ENCODE measurements at places on chromosomes 7 and 10.
A peak's percentile ranks its signal among the peaks of the same experiment; 100 is the strongest.

DNA sequence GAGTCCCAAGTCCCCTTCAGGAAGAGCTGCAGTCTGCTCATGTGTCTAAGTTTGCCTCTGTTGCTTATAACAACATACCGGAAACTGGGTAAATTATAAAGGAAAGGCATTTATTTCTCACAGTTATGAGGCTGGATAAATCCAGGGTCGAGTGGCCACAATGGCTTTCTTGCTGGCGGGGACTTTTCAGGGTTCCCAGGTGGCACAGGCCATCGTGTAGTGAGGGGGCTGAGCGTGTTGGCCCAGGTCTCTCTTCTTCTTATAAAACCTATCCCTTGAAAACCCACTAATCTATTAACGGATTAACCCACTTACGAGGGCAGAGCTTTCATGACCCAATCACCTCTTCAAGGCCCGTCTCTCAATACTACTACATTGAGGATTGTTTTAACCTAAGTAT is 8.7 kb downstream of the VIPR2 start:
- no peak for DNase-seq

DNA sequence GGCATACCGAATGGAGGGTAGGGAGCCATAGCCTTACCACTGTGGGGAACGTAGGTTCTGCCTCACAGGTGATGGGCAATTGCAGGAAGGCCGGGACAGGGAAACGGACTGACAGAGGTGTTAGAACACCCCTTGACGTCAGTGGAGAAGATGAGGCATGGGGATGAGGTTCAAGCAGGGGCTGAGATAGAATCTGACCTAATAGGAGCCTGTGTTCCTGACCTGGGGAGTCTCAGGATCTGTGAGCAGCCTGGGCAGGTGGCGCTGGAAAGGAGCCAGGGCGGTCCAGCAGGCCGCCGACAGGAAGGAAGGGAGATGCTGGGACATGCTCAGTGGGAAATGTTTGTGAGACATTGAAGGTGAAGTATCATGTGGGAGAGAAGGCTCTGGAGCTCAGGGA is 109.4 kb downstream of the WDFY4 start:
- no peak for DNase-seq

DNA sequence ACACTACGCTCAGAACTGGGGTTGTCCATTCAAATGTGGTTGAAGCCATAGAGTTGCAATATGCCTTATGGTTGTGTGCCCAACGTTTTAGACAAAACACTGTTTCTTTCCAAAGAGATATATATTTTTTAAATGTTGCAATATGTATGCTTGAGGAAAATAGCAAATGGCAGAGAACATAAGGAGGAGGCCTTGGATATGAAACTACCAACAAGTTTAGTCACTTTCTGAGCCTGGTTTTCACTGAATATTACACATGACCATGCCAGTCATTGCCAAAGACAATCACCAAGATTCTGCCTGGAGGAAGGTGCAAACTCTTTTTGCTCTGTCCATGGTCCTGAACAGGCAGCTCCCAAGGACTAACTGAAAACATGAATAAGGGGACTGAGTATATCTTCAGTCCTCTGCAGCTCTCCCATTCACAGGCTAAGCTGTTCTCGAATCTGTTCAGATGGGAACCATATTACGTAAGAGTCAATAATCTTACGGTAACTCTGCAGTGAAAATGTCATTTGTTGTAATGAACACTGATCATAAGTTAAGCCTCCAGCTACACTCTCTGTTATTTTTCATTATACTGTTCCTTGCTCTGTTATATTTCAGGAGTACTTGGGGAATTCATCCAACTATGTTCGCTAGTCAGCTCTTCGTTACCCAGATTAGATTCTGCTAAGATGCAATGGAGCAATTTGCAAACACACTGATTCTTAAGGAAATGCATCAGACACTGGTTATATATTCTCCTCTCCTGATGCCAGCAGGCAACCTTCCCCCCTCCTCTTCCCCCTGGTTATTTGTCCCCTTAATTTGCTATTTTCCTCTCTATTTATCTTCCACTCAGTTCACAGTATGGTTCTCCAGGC is 90.7 kb upstream of the C1QL3 start:
- DNase-seq: peak; percentile 37

GRCh38 chr10:70791386-70792039 is 6.3 kb upstream of the TBATA start:
- DNase-seq: no peak

GRCh38 chr10:58330431-58330830 is 4.4 kb upstream of the UBE2D1 start:
- no peak for DNase-seq

DNA sequence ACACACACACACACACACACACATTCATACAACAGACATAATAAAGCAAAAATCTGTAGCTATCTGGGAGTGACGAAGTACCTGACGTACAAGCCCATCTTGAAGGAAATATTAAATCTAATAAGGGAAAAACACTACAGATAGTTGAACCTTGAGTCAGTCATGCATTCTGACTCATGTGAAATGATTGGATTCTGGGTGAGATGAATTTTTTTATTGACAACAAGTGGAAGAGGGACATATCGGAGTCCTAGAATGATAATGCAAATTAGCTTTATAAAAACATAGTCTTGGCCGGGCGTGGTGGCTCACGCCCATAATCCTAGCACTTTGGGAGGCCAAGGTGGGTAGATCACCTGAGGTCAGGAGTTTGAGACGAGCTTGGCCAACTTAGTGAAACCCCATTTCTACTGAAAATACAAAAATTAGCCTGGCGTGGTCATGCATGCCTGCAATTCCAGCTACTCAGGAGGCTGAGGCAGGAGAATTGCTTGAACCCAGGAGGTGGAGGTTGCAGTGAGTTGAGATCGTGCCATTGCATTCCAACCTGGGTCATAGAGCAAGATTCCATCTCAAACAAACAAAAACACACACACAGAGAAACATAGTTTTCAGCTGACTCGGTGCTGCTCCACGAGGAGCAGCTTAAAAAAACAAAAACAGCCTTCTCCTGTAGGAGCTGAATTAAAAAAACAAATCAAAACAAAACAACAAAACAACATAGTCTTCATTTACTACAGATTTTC is 154.4 kb upstream of the MKLN1 start:
- DNase-seq: peak; percentile 62

DNA sequence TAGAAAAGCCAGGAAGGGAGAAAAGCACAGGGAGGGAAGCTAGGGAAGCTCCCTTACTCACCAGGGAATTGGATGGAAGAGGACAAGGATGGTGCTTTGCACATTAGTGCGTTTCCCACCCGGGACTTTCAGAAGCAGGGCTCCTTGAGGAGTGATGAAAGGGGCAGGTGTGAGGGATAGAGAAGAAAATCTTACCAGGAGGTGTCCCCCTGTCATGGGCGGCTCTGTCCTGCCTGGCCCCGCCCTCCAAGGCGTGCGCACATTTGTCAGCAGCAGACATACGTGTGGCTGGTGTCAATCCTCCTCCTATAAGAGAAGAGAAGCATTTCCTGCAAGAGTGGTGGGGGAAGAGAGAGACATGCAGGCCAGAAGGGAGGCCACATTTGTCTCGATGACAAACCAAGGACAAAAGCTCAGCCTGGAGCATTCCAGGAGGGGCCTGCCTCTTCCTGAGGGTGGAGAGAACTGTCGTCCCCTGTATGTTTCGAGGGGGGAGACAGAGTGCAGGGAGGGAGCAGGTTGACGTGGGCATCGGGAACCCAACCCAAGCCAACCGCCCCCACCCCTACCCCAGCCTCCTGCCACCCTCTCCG is 47.4 kb upstream of the COMTD1 start:
- DNase-seq: no peak

DNA sequence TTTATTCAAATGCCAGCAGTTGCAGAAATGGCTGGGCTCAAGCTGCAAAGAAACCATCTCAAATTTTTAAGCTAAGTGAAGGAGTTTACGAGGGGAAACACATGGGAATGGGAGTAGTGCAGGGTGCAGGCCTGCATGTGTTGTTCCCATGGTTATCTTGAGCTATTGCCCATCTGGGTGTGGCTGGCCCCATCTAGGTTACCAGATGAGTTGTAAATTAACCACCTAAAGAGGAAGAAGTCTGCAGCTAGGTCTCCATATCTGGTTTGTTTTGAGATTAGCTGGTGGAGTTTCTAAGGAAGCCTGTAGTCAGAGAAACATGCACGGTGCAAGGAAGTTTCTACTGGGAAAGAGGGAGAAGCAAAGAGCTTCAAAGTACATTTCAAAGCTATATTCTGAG is 23.3 kb upstream of the STEAP2 start:
- DNase-seq: peak; percentile 57

GRCh38 chr7:1845536-1846311 is 175.6 kb downstream of the ELFN1 start:
- no peak for DNase-seq

DNA sequence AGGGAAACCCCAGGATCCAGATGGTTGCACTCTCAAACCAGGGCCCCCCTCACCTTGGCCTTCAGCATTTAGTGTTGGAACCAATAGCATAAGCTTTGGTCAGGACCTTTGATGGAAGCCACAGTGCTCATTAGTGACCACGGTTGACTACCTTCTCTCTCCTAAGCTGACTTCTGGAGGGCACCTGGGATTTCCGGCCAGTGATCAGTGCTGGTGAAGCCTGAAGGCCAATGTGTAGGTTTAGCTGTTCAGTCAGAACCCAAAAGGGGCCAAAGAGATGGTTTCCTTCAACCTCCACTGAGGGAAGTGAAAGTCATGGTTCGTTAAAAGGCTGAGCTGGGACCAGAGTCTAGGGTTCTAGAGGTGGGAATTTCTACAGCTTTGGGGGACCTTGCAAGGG is 46.4 kb downstream of the TCF7L2 start:
- DNase-seq: no peak

DNA sequence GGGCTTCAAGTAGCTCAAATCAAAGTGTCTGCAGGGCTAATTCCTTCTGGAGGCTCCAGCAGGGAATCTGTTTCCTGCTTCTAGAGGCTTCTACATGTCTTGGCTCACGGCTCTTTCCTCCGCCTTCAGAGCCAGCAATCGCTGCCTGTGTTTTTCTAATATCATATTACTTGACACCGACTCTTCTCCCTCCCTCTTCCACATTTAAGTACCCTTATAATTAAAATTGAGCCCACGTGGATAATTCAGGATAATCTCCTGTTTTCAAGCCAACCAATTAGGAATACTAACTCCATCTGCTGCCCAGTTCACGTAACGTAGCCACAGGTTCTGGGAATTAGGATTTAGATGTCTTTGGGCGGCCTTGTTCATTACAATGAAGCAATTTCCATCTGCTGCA is 372.2 kb downstream of the DPP6 start:
- no peak for DNase-seq

DNA sequence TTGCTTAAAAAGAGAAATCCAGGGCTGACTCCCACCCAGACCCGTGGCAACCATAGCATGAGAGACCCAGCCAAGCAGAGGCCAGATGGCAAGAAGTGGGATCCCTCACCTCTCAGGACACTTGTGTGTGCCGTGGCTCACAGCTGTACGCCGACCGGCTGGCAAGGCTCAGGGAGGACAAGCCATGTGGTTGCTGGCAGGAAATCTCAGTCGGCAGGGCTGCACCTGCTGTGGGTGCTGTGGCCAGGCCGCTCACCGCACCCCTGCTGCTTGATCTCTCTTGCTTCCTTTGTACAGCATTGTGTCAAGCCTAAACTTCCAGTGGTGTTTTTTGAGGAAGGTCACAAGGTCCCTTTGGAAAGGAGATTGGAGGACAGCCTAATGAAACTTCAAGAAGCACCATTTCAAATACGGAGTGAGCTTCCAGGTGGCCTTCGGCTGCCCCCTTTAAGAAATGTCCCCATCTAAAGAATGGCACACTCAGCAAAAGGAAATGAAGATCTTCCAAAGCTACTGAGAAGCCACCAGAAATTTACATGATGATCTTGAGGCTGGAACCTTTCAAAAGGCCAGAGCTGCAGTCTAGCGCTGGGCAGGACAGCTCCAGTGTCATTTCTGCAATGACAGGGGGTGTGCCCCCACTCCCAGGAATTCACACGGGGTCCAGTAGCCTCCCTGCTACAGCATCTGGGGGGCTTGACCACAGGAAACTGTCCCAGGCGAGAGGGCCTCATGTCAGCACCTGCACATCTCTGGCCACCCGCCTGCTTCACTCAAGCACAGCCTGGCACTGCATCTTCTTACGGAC is 409.0 kb upstream of the MGMT start:
- DNase-seq: no peak

DNA sequence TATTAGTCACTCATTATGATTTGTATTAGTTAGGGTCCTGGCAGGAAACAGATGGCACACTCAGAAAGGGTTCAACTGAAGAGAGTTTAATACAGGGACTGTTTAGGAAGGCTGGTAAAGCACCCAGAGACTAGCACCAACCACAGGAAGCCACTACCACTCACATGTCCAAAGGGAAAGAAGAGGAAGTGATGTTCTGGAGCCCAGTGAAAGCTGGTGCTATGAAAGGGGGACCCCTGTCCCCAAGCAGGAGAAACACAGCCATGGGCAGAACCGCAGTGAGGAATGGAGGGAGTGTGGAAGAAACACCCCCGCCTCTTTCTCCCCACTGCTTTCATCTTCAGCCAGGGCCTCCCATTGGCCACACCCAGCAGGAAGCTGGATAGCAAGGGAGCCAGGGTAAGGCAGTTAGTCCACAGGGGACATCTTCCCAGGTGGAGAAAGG is 3.2 kb upstream of the VSIR start:
- DNase-seq: no peak

DNA sequence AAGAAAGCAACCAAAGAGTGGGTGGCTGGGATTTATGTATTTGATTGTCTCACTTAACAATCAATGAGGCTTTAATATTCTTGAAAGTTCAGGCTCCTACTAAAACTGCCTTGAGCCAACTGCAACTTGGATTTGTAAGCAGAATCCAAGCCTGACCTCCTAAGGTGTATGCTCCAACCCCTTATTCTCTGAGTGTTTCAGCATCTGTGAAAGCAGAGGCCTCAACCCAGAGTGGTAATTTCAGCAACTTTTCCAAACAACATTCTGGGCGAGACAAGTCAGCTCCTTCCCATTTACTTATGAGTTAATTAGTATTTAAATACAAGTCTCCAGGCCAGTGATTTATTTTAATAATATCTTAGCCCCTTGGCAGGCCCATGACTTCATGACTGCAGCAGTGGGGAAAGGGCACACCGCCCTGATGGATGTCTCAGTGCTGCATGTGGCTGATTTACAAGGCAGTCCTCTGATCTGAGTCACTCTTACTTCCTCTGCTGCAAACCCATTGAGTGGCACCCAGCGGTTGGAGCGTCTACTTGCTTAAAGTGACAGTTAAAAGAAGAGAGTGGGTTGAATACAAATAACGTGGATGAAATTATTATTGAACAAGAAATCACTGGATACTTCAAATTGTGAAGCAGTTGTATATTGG is 209.1 kb downstream of the TRIL start:
- DNase-seq: peak; percentile 87

- DNase-seq: no peak
Measured at GRCh38 chr10:7933757-7934156, 115.5 kb downstream of the TAF3 start.

DNA sequence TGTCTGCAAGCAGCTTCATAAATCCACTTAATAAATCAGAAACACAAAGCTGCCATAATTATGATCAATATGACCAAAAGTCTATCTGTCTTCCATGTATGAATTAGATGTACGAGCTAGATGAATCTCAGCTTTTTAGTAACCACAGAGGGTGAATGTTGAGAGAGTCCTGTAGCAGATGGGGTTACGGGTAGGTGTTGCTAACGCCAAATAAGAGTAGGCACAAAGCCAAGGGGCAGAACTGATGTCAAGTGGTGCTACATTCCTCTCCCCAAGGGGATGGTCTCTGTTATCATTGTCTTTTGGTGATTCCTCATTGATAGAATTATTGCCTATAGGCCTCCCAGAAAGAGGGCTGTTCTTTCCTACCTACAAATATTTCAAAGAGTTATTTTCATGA is 257.8 kb downstream of the PCLO start:
- no peak for DNase-seq
